ENCODE measurements at places on chromosomes 6 and 20. TPM values are rescaled to one million over a fixed set of nuclear protein-coding genes. Genes with fewer than 3 reads are reported as not detected.

The CRNKL1 gene
- 15.8 TPM for total RNA-seq

The CRISP2 gene
- total RNA-seq: not detected

The ENPP5 gene
- total RNA-seq: 3.0 TPM

The PREP gene
- 23.0 TPM for total RNA-seq

The CST2 gene
- not detected for total RNA-seq

The CDS2 gene
- total RNA-seq: 61.9 TPM

The ZNF322 gene
- total RNA-seq: 13.2 TPM

The SRSF12 gene
- total RNA-seq: not detected

Data from Right ventricle myocardium superior (tissue), 1 donor.